ENCODE measurements at places on chromosomes 2 and 18.

DNA sequence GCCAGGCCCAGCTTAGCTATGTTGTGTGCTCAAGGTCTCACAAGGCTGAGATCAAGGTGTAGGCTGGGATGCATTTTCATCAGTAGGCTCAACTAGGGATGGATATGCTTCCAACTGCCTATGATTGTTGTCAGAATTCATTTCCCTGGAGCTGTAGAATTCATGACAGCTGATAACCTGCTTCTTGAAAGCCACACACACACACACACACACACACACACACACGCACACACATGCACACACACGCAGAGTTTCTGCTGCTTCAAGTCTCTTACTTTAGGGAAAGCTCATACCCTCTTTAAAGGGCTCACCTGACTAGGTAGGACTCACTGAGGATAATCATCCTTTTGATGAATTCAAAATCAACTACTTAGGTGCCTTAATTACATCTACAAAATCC lies 8.2 kb upstream of the VPS4B start:
- no peak for DNase-seq

GRCh38 chr2:9709539-9710285 lies 78.9 kb upstream of the YWHAQ start:
- DNase-seq: no peak

GRCh38 chr18:59233017-59233410 lies 13.1 kb downstream of the GRP start:
- DNase-seq: no peak

DNA sequence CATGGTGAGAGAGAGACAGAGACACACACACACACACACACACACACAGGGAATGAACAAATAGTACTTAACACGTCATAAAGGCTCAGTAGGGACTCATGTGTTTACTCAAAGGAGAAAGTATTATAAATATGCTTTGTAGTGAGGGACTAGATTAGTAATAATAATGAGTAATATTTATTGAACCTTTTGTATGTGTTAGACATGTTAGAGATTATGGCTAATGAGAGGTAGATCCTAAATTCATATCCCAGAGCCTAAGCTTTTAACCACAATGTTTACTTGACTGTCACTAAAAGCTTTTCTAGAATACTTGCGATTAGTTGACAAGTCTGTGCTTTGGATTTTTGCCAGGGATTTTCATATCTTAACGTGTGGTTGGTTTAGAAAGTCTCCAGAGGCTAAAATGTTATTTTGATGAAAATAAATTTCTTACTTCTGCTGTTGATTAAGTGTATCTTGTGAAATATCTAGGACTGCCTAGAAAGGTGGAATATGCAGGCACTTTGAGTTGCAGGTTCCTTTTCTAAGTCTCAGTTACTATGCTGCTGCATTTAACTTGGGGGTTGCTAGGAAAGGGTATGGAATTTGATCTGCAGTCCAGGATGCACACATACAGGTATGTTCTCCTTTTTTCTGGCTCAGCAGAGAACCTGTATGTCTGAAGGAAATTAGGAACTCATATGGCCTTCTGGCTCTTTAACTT lies 64.5 kb downstream of the UBR3 start:
- no peak for DNase-seq

Measured in foreskin melanocyte (primary cell).